HS-27A (cell line): ENCODE measurements at places on chromosomes 6 and 20.

GRCh38 chr20:16664020-16664419 lies 65.8 kb upstream of the SNRPB2 start:
- no peak for DNase-seq

DNA sequence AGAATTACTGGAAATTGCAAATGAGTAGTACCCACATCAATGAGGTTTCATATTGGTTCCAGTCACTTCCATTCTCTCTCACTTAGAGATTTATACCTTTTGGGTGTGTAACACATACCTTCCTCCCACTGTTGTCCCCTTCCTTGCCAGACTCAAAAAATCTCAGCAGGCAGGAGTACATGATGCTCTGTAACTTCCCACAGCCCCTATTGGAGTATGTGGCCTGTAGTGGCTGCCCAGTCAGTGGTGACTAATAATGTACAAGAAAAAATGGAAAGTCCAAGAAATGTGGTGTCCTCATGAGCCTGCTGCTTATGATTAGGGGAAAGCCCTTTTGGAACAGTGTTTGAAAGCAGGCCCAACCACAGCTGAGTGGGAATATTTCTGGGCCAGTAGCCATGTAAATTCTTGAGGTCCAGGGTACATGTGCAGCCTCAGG lies 312.0 kb downstream of the ZFAND3 start:
- DNase-seq: peak; percentile 59

- DNase-seq: no peak
These were observed 77.5 kb downstream of the NCOA7 start for GRCh38 chr6:125868252-125868651.

DNA sequence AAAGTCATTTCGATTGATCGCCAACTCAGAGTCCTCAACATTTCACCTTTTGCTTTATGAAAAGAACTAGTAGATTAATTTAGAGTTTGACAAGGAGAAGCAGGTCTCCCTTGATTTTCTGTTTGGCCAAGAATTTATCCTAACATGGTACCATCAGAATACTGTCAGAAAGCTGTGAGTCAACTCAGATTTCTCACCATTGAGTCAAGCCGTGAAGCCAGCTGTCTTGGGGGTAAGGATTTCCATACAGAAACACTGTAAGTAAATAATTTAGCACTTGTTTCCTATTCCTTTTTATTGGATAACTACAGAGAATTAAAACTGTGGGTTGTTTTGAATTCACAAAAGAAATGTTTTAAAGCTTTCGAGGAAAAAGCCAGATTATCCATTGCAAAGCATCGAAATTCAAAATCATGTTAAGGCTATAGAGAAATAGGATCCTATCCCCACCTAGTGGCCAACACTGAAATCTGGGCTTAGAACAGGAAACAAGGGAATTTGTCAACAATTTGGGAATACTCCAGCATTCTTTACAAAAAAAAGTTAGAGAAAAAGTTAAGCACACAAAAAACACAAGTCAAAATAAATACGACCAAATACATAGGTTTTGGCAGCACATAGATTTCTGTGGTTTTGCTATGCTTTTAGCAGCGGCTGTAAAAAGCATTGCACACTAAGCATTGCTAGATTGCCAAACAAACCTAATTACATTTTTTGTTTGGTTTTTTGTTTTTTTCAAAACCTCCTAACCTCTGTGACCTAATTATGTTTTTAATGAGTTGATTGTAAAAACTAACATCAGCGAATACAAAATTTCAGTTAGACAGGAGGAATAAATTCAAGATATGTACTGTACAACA lies 44.2 kb downstream of the COL11A2 start:
- DNase-seq: no peak

GRCh38 chr6:167236239-167236571 lies 54.9 kb upstream of the UNC93A start:
- no peak for DNase-seq

GRCh38 chr6:26322645-26323482 lies 42.1 kb upstream of the BTN3A2 start:
- peak; percentile 96 for DNase-seq

DNA sequence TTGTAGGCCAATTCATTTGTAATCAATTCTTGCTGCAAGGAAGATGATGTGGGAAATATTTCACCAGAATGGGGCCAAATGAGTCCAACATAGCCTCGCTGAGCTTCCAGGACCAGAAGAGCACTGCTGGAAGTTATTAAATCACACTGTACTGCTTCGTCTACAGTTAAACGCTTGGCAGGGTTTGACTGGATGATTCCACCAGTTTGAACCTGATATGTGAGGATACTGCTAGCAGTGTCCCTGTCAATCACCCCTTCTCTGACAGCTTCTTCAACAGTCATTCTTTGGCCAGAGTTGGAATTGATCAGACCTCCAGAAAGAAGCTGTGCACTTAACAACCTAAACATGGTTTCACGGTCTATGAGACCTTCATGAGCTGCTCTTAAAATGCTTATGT lies 34.4 kb downstream of the DST start:
- no peak for DNase-seq

DNA sequence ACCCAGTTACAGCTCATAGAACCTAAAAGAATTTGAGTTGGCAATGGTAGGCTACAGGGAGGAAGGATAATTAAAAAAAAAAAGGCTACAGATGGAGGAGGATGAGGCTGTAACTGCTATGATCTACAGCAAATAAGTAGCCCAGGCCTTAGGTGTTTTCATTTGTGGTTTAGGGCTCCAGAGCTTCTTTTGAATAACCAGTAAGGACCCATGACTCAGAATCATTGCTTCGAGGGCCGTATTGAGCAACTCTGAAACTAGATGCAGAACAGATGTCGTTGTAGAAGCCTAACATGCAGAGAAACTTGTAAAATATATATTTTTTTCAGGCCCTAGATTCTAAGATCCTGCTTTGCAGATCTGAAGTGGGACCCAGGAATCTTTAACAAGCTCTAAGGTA lies 19.0 kb upstream of the ASIP start:
- DNase-seq: peak; percentile 33

GRCh38 chr6:133726188-133726587 lies 162.7 kb upstream of the TCF21 start:
- no peak for DNase-seq

DNA sequence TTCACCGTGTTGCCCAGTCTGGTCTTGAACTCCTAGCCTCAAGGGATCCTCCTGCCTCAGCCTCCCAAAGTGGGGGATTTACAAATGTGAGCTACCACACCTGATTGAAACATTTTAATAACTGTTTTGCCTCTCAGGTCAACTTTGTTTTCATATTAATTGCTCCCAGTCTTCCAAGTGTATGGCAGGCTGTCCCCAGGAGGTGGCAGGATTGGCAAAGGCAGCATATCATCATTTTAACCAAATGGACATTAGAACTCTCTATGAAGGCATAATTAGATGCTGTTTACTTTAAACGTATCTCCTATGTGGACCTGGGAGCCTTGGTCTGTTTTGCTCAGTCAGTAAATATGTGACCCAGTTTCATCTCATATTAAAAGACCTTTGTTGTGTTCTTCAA lies 59.2 kb upstream of the CSE1L start:
- no peak for DNase-seq

- DNase-seq: no peak
These were observed 158.8 kb upstream of the ENPP5 start for GRCh38 chr6:46329568-46329967.

DNA sequence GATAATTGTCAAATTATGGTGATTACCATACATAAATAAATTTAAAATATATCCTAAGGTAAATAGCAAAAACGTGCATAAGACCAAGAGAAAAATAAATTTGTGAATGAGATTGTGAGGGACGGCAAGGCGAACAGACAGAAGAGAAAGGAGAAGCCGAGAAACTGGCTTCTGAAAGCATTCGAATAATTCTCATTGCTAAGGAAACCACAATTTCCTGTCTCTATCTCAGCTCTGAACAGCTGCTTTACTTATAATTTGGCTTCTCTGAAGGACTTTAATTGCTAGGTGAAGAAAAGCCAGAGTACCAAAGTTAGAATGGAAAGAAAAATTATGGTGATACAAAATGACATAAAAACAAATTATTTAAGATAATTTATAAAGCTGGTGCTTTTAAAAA lies 79.0 kb upstream of the RGS17 start:
- DNase-seq: no peak

DNA sequence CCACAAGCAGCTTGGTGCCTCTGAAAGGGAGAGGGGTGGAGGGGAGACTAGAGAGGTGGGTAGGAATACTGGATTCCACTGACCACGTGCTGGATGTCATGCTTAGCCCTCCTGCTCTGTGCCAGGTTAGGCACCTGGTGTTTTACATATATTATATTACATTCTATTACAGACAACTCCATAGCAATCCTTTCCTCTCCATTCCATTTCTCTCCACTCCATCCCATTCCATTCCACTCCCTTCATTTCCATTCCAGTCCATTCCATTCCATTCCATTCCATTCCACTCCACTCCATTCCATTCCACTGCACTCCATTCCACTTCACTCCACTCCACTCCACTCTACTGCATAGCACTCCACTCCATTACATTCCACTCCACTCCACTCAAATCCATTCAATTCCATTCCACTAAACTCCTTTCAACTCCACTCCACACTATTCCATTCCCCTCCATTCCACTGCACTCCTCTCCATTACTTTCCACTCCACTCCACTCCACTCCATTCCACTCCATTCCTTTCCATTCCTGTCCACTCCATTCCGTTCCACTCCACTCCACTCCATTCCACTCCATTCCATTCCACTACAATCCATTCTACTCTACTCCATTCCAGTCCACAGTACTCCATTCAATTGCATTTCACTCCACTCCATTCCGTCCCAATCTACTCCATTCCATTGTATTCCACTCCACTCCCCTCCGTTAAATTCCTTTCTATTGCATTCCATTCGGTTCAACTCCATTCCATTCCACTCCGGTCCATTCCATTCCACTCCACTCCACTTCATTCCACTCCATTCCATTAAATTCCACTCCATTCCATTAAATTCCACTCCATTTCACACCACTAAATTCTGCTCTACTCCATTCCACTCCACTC lies 27.2 kb upstream of the DEFB125 start:
- DNase-seq: no peak

GRCh38 chr6:157283330-157283898 lies 39.9 kb downstream of the TMEM242 start:
- DNase-seq: no peak

- no peak for DNase-seq
These were observed 1183.2 kb upstream of the ADGRB3 start for GRCh38 chr6:67451874-67452273.

- DNase-seq: no peak
These were observed 73.9 kb downstream of the TCP11 start for GRCh38 chr6:35067234-35067633.

DNA sequence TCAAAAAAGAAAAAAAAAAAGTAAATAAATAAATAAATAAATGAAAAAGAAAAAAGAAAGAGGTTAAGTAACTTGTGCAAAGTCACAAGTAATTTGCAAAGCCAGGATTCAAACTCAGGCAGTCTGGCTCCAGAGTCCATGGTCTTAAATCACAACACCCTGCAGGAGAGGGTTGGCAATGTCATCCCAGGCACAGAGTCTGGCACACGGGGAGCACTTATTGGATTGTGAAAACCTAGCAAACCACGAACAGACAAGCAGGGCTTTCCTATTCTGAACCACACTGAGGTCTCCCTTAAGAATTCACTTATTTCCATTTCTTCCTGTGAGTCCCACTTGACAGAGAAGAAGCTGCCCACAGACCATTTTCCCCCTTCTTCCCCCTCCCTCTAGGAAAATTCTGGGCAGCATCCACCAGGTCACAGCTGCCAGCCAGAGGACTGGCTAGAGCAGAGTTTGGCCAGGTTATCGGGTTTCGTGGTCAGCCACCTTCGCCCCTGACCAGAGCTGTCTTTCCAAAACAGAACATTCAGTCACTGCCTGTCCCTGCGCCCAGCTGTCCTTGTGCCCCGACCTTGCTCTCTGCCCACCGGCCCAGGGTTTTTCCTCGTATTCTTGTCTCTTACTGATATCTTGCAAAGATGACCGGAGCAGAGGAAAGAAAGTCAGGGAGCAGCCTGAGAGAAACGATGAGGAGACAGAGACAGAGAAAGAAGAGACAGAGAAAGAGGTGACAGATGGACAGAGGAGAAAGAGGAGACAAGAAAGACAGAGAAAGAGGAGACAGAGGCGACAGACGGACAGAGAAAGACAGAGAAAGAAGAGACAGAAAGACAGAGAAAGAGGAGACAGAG lies 106.4 kb upstream of the PTPN1 start:
- no peak for DNase-seq

DNA sequence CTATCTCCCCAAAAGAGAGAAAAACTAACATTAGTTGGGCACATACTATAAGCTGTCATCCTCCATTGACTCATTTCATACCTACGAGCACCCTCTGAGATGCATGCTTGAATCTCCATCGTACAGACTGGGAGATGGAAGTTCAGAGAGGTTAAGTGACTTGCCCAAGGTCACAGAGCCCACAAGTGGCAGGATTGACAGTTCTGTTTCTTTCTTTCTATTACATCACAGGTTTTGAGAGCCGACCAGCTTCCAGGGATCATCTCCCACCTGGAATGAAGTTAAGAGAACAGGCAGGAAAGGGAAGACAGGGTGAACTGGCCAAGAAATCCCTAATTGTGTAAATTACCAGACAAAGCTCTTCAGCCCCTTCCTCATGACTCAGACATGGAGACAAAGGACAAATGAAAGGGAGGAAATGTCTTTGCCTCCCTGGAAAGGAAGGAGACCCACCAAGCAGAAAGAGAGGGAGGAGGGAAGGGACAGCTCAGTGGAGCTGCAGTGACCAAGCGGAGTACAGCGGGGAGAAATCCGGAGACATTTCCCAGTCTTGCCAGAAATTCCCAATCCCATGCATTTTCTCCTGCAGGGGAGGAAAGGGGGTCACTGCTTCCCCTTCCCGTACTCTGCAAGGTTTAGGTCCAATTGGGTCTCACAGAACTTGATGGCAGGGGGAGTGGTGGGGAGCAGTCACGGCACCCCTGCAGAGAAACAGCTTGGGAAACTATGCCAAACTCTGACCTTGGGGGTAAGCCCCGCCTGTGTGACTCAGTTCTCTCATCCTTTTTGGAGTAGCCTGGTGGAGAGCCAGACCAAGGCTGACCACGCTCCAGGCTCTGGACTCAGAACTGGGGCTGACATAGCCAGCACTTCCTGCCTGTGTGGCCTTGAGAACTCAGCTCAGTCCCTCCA lies 154.3 kb downstream of the ANKRD60 start:
- DNase-seq: no peak

GRCh38 chr20:41330941-41331340 lies 9.7 kb upstream of the LPIN3 start:
- DNase-seq: no peak

GRCh38 chr20:45344168-45344860 lies 3.9 kb downstream of the SDC4 start:
- DNase-seq: no peak

GRCh38 chr6:107822176-107823046 lies 1.7 kb downstream of the SCML4 start:
- DNase-seq: no peak
